Stimulated activated CD8-positive, alpha-beta memory T cell treated with anti-CD3 and anti-CD28 coated beads, Interleukin-7, amount 100 ng/mL, for 24 hours (primary cell): ENCODE measurements at places on chromosomes 3 and 15.

GRCh38 chr3:23159929-23160328, 43.2 kb upstream of the UBE2E2 start:
- DNase-seq = no peak

- no peak for DNase-seq
These were observed 216.1 kb downstream of the SV2B start for GRCh38 chr15:91316126-91316525.

GRCh38 chr3:176190755-176191154, 1006.5 kb downstream of the TBL1XR1 start:
- no peak for DNase-seq

DNA sequence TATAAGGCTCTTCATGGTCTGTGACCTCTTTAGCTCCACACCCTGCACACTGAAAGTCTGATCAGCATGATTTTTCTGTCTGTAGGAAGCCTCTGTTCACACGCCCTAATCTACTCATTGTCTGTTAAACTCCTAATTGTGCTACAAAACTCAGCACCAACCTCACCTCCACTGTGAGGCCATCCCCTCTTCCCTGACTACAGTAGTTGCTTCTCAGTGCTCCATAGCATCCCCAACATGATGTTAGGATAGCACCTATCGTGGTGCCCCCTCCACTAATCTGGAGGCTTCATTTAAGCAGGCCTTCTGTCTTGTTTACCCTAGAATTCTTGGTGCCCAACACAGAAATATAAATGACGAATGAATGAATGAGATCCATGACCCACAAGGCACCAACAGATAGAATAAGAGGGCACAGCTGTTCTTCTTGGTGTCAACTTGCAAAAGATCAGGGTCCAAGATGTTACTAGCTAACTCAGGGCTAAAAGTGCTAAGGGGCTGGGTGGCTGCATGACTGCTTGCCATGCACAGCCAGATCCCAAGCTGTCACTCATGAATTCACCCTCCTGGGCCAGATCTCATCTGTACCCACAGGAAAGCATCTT, 55.2 kb upstream of the HEG1 start:
- DNase-seq = no peak

- no peak for DNase-seq
These were observed 332.5 kb upstream of the TPRG1 start for GRCh38 chr3:188839187-188839695.

DNA sequence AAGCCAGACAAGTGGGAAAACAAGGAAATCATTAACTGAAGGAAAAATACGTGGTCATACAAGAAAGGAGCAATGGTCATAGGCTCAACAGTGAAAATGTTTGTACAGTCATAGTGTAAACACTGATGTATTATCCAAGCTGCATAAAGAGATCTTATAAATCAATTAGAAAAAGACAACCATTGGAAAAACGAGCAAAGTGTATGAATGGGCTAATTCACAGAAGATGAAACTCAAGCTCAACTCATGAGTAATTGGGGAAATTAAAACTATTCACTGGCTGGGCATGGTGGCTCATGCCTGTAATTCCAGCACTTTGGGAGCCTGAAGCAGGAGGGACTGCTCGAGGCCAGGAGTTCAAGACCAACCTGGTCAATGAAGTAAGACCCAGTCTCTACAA, 6.4 kb upstream of the IGF2BP2 start:
- DNase-seq = no peak

- no peak for DNase-seq
These were observed 53.3 kb upstream of the SLC6A11 start for GRCh38 chr3:10762611-10763247.

GRCh38 chr3:147937341-147937740, 528.2 kb downstream of the ZIC1 start:
- DNase-seq = no peak

- DNase-seq = no peak
These were observed 582 bp downstream of the CGNL1 start for GRCh38 chr15:57376696-57377477.
